Kidney epithelial cell (primary cell): ENCODE measurements at places on chromosomes 7 and 10. TPM values are rescaled to one million over a fixed set of nuclear protein-coding genes. Genes with fewer than 3 reads are reported as not detected.

DNA sequence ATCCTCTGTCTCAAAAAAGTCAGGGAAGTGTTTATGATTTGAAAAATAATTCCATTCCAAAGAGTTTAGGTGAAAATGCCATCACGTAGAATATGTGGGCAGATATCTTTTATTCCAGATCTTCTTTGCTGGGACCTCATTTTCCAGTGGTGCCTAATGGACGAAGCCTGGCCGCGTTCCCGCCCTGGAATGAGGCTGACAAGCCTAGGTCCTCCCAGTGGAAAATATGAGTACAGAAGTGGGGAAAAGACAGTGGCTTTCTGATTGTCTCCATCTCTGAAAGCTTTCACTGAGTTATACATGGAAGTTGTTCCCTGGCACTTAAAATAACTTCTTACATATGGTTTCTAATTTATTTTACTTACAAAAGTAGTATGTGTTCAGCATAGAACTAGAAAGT is 139.4 kb downstream of the TACC2 start:
- DNase-seq: no peak

The SLC26A3 gene
- total RNA-seq: not detected in 2 replicates

The ADAM22 gene
- total RNA-seq: 0.89 and 1.4 TPM in 2 replicates

GRCh38 chr7:106717254-106717954 is 56.4 kb upstream of the CCDC71L start:
- DNase-seq: no peak

DNA sequence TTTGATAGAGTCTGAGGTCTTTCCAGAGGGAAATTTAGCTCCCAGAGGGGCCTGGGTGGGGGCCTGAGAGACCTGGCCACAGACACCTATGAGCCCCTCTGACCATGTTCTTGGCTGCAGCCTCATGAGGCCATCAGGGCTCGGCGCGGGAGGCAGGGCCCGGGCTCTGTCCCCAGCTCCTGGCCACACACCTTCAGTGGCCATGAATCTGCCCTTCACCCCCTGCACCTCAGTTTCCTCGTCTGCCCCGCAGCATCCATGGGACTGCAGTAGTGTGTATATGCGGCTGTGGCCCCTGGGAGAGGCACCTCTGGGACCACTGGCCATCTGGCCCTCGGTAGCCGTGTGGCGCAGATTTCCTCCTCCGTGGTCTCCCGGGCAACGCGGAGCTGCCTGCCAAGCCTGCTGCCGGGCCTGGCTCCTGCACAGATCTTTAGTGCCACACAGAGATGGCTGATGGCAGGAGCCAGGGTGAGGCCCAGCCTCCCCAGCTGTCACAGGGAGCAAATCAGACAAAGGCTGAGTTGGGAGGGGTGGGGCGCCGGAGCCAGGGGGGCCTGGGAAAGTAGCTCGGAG is 23.6 kb upstream of the ADCYAP1R1 start:
- no peak for DNase-seq

The CYP51A1 gene
- 107 and 126 TPM in 2 replicates for total RNA-seq

GRCh38 chr10:13784067-13784466 is 197.3 kb downstream of the PRPF18 start:
- DNase-seq: no peak

The HSPA12A gene
- total RNA-seq: 11.4 and 13.7 TPM in 2 replicates

The PDZD7 gene
- 1.2 and 3.5 TPM in 2 replicates for total RNA-seq

DNA sequence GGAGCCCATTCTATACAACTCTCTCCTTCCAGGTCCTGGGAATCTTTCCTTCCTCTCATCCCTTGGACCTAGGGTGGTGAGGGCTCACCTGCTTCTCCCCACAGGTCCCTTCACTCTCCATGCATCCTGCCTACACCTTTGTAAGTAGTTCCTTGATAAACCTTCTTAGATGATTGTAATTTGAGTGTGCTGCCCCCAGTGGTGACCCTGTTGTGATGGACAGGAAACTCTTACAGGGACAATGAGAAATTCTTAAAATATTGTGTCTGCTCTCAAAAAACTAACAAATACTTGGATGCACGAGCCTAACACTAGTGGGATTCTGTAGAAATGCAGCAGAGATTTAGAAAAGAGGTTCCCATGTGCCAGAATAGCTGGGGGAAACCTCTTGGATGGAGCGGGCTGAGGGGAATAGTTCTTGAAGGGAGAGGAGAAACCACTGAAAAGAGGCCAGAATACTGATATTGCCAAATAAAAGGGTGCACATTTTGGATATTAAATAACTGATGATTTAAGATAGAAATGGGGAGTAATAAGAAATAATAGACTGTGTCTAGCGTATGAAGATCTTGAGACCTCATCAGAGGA is 6.7 kb upstream of the PAXIP1 start:
- no peak for DNase-seq

GRCh38 chr10:107442035-107442505 is 277.6 kb upstream of the SORCS1 start:
- peak; percentile 70 for DNase-seq

The TUBB8 gene
- total RNA-seq: not detected in 2 replicates

The AS3MT gene
- total RNA-seq: 4.4 and 5.7 TPM in 2 replicates

DNA sequence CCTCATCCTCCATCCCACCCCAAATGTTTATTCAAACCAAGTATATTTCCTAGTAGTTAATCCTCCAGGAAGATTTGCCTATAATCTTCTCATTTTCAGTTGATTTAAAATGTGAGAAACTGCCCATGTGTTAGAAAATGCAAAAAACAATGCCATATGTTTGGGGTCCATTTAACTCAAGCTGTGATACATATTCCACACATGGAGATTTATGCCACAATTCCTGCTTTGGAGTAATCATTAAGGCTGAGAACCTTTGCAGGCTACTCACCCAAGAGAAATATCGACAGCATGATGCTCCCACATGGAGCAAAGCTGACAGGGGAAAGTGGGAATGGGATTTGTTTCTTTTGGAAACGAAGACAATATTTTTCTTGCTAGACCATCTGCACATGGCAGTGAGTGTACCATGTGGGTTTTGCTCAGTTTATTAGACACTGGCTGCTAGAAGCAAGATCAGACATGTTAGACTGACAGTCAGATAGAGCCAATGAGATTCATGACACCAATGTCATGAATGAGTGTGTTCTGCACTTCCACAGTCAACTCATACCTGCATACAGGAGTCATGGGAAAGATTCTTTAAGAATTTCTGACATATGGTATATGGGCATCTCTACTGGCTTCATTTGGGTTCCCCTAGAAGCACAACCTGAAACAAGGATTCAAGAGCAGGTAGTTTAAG is 3.4 kb upstream of the GRM8 start:
- no peak for DNase-seq

GRCh38 chr10:119299531-119299930 is 92.2 kb downstream of the GRK5 start:
- DNase-seq: no peak

The SPAM1 gene
- total RNA-seq: not detected in 2 replicates

GRCh38 chr10:16699435-16700057 is 117.7 kb downstream of the RSU1 start:
- DNase-seq: no peak

GRCh38 chr10:1107679-1108078 is 51.5 kb downstream of the WDR37 start:
- no peak for DNase-seq

- no peak for DNase-seq
Measured at GRCh38 chr7:158406801-158407200, 180.8 kb downstream of the PTPRN2 start.

- peak; percentile 67 for DNase-seq
Measured at GRCh38 chr7:7157177-7157886, 25.0 kb upstream of the C1GALT1 start.

- no peak for DNase-seq
Measured at GRCh38 chr7:152674860-152675758, 832 bp downstream of the XRCC2 start.

The HTRA1 gene
- 110 and 125 TPM in 2 replicates for total RNA-seq

- DNase-seq: peak; percentile 7
Measured at GRCh38 chr10:99854860-99855259, 72.4 kb downstream of the ABCC2 start.

The CRHR2 gene
- not detected in 2 replicates for total RNA-seq

DNA sequence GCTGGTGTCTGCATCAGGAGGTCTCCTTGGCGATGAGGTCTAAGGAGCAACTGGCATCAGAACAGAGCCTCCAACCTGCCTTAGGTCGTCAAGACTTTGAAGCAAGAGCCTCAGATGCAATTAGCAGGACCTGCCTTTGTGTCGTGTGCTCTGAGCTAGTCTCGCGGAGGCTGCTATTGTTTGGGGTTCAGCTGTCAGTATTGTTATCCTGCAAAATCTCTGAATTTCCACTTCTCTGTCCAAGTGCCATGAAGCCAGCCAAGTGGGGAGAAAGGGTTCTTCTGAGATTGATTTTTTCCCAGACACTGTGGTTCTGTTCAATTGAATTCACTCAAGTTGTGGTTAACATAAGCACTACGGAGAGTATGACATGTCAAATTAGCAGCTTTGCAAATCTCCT is 78.7 kb downstream of the ADARB2 start:
- DNase-seq: no peak

DNA sequence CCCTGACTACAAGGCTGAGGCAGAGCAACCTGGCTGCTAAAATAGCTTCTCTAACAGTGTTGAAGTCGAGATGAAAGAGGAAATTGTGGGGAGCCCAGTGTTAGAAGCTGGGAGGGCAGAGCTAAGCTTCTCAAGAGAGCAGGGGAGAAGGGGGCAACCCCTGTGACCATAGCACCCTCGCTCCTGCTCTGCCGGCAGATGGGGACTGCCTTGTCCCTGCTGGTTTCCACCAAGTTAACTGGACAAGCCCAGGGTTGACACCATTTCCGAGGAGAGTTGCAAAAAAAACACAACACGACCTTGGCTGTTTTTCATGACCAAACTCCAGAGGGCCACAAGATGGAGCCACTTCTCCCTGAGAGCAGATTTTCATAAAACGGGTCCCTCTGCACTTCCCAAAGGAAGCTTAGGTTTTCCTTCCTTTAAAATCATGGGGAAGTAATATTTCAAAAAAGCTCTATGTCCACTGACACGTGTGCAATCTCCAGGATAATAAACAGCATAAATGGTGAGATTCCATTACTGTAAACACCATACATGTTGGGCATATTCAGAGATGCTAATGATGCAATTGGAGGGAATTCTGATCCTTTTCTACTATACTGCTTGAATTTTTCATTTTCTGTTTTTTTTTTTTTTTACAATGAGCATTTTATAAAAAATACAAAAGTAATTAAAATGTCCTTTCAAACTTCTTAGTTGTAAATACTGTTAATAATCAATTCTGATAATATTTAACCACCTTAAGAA is 140.4 kb downstream of the PIP4K2A start:
- DNase-seq: no peak

The SDK1 gene
- total RNA-seq: 3.9 and 5.0 TPM in 2 replicates

The PLAC9 gene
- not detected in 2 replicates for total RNA-seq

- DNase-seq: no peak
Measured at GRCh38 chr10:69449841-69450240, 1.4 kb upstream of the TSPAN15 start.

The BNIP3 gene
- total RNA-seq: 57.3 and 70.7 TPM in 2 replicates

DNA sequence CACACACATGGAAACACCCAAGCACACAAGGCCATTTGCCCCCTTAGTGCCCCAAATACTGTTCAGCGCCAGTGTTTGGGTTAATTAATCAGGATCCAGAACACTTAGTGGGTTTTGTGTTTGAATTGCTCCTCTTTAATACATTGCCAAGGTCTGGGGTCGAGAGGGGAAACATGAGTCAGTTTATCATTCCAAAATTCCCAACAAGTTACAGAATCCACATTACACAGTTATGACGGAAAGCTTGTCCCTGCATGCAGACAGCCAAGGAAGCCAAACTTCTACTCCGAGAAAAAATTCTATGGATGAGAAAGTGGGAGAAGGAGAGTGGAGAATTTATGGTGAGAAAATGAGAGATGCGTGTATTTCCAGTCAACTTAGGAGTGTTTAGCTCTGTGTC is 189.0 kb downstream of the NPSR1 start:
- no peak for DNase-seq

The GNAT3 gene
- total RNA-seq: not detected in 2 replicates

The TMEM213 gene
- total RNA-seq: not detected in 2 replicates
